Stimulated activated CD8-positive, alpha-beta memory T cell treated with anti-CD3 and anti-CD28 coated beads, Interleukin-7, amount 100 ng/mL, for 4 hours (primary cell): ENCODE measurements at places on chromosomes 1 and 21.

DNA sequence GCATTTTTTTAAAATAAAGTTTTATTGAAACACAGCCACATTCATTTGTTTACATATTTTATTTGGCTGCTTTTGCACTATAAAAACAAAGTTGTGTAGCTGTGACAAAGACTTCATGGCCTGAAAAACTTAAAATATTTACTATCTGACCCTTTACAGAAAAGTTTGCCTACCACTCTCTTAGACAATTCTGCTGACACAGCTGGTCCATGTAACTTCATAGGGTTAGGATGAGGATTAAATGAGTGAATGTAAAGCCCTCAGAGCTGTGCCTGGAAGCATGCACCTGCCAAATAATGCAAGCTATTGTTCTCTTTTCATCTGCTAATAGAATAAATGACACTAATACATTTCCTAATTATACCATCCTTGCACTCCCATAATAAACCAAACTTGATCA is 67.7 kb downstream of the FCRL5 start:
- DNase-seq, result no peak

- no peak for DNase-seq
Observed at GRCh38 chr1:99758073-99758511, 8.3 kb downstream of the FRRS1 start.

DNA sequence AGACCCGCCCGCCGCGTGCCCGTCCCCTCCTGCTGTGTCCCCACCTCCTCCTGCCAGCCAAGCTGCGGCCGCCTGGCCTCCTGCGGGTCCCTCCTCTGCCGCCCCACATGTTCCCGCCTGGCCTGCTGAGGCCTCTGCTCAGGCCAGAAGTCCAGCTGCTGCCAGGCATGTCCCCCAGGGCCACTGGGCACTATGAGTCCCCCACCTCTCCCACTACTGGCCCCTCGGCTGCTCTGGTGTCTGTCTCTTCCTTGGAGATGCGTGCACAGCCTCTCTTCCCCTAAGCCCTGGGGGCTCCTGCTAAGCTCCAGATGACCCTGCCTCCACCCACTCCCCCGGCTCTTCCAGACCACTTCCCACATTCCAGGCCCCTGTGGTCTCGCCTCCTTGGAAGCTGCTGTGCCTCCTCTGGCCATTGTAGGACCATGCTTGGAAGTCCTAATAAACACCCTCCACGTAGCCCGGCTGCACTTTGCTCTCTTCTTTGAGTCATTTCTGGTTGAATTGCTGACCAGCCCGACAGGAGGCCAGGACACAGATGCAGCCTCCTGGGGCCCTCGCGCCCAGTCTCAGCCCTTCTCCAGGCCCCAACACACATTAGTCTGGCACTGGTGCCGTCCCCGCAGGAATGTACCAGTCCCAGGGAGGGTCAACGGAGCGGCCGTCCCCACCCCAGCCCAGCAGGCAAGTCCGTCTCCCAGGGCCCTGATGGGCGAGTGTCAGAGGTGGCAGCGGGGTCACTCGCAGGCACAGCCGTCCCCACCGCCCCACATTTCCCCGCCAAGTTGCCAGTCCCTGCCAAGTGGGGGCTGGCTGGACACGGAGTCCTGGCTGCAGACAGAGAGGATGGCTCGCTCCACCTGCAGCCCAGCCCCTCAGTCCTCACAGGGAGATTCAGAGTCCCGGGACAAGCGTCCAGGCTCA is 1.1 kb downstream of the KRTAP10-12 start:
- no peak for DNase-seq

DNA sequence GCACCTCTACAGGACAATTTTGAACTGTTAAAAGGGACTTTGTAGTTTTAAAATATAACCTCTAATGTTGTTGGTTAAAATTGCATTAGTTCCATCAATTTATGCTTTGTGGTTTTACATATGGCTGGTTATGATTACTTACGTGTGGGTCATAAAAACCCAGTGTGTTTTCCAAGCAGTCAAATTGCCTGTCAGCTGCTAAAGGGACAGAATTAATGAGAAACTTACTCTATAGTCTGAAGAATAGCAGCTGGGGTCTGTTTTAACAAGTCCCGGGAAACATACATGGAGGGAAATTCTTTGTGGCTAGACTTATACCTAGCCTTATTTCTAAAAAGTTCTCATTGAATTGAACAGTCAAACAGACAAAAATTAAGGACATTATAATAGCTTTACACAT is 820.9 kb upstream of the ADGRL4 start:
- DNase-seq, result no peak

- DNase-seq, result no peak
Observed at GRCh38 chr1:23120383-23120782, 48.3 kb downstream of the LUZP1 start.

DNA sequence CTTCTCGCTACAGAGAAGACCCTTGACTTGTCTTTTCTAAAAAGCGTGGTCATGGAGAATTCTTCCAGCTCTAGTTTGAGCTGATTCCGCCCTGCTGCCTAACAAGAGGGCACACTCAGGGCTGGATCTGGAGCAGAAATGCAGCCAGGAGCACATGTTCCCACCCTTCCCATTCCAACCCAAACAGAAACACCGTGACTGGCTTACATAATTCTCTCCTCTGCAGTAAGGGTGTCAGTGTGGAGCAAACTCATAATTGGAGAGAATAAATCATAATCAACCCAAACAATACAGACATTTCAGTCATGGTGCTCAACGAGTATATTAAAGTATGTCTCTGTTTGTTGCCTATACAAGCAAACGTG is 34.5 kb downstream of the CTNNBIP1 start:
- no peak for DNase-seq

- DNase-seq, result no peak
Observed at GRCh38 chr1:156245451-156246232, 2.2 kb downstream of the PAQR6 start.

- no peak for DNase-seq
Observed at GRCh38 chr1:172145231-172145651, 275.2 kb upstream of the C1orf105 start.

GRCh38 chr1:5937373-5937857 is 54.8 kb downstream of the NPHP4 start:
- DNase-seq, result no peak

GRCh38 chr1:204442376-204443259 is 31.0 kb upstream of the PPP1R15B start:
- DNase-seq, result no peak

- no peak for DNase-seq
Observed at GRCh38 chr1:1348420-1349255, 580 bp downstream of the DVL1 start.

DNA sequence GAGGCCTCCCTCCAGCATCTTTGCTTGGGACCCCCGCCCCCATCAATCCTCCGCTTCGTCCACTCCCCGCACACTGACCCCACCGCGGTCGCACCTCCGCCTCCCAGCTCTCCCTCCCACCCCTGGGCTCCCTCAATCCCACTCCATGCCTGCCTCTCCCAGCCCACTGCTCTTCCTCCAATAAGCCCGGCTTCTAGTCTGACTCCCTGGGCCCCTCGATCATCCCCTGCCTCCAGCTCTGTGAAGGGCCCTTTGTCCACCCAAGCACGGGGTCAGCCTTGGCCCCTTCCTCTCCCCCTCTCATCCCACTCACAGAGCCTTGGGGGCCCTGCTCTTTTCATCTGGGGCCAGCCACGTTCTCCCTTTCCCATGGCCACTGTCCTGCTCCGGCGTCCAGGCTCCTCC is 1.5 kb upstream of the TMEM200B start:
- no peak for DNase-seq

DNA sequence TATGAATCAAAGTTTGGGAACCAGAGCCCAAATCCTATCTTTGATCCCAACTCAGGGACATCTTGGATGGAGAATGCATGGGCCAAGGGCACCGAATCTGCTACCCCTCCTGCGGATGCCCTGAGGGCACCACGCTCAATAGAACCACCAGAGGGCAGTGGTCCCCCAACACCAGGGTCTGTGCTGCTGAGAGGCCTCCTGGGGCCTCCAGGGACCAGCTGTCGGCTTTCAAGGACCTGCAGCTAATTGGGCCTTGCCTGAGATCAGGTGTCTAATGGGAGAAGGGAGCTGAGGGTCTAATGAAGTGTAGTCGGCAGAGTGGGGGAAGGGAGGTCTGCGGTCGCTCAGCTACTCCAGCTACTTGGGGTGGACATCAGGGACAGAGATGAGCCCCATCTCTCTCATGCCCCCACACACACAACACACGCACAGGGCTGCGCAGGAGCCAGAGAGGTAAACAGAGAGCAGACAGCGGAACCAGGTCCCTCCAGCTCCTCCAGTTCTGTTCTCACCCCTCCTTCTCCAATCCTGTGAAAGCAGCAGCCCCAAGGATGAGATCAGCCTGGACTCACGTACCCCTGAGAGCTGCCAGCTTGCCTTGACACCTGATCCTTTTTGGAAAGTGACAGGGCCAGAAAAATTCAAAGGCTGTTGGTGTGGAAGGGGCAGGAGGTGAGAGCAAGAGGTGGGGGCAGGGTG is 34.9 kb upstream of the PPP1R15B start:
- peak; percentile 67 for DNase-seq

DNA sequence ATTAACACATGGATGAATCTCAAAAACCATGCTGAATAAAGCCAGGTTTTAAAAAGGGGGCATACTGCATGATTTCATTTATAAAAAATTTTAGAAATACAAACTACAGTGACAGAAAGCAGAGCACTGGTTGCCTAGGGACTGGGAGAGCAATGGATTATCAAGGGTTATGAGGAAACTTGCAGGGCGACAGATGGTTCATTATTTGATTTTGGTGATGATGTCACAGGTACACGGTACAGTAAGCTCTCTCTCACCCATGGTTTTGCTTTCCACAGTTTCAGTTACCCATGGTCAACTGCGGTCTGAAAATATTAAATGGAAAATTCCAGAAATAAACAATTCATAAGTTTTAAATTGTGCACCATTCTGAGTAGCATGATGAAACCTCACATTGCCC is 14.1 kb downstream of the VAMP4 start:
- DNase-seq, result no peak

DNA sequence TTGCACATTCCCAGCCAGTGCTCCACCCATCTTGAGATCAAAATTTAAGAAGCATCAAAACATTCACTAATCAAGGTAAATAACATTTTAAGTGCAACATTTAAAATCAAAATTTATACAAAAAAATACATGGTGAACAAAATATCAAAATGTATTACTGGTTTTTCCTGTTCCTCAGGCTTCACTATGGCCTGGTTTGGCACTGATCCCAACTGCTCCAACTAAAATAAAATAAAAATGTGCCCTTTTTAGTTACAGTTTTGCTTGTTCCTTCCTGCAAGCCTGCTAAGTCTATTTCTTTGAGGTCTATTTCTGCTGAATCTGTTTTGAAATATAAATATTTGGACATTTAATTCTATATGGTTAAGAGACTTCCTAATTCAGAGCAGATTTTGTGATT is 54.9 kb downstream of the ADAMTS1 start:
- no peak for DNase-seq

GRCh38 chr21:33948096-33948950 is 32.7 kb upstream of the ATP5PO start:
- peak; percentile 72 for DNase-seq

GRCh38 chr1:154348429-154349076 is 23.2 kb downstream of the ATP8B2 start:
- DNase-seq, result no peak

DNA sequence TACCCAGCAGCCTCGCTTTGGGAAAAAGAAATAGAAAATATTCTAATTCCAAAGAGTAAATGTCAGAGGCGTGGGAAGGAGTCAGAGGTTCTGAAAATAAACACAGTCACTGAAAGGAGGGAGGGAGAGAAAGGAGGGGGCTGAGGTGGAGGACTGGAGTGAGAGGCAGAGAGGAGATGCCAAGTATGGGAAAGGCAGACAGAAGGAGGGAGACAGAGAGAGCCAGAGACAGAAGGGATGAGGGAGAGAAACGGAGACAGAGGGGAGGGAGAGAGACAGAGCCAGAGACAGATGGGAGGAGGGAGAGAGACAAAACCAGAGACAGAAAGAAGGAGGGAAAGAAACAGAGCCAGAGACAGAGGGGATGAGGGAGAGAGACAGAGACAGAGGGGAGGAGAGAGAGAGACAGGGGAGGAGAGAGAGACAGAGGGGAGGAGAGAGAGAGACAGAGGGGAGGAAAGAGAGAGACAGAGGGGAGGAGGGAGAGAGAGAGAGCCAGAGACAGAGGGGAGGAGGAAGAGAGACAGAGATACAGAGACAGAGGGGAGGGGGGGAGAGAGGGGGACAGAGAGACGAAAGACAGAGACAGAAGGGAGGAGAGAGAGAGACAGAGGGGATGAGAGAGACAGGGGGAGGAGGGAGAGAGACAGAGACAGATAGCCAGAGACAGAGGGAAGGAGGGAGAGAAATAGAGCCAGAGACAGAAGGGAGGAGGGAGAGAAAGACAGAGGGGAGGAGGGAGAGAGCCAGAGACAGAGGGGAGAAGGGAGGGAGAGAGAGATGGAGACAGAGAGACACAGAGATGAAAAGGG is 525.5 kb downstream of the MATN1 start:
- DNase-seq, result no peak

DNA sequence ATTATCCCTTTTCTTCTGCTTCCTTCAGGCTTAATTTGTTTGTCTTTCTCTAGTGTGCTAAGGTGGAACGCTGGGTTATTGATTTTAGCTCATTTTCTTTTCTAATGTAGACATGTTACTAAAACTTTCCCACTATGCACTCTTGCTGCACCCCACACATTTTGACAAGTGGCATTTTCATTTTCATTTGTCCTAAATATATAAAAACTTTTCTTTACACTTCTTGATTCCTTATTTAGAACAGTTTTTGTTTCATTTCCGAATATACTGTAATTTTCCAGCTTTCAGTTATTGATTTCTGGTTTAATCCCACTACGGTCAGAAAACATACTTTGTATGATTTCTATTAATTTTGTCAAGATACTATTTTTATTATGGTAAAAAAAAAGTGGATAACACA is 25.3 kb downstream of the SH3BP5L start:
- DNase-seq, result no peak

DNA sequence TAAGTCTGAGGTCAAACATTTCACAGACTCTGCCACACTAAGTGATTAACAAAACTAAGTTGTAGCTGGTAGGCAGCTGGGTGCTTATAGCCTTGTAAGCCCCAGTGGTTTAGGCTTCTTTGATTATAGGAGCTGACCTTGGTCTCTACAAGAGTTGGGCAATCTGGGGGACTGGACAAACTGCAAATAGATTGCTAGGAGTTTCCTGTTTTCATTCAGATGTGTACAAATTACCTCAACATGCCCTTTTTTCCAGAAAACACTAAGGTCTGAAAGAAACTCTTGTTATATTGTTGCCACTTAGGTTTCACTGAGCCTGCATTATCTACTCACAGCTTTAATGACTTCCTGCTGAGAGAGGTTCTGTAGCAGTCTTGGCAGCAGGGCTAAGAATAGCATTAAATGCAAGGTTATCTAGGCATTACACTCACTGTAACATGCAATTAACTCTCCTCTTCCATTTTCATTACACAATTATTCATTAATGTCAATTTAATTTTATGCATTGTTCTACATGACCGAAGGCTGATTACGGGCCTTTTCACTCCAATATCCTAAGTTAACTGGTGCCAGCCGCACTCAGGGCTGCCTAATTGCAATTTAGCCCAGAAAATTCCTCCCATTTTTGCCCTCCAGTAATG is 314.0 kb downstream of the LMO4 start:
- no peak for DNase-seq
